ENCODE measurements at places on chromosomes 2 and 18.

GRCh38 chr18:73983970-73984369, 163.7 kb downstream of the FBXO15 start:
- no peak for DNase-seq

DNA sequence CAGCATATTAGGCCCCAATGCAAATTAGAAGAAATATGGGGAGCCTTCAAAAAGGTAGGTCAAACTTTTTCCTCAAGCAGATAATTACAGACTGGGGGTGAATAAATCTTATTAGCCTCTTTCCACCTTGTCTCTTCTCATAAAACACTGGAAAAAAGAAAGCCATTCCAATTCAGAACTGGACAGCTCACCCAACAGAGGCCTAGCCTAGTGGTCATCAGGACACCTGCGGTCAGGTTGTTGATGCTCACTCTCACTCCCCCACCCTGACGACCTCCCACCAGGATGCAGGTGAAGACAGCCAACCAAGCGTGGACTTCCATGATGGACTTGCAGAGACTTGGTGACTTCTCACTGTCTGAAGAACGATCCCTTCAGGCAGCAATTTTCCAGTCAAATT, 207.1 kb downstream of the ALK start:
- no peak for DNase-seq

GRCh38 chr18:36096955-36097354, 29.6 kb upstream of the RPRD1A start:
- DNase-seq = no peak

DNA sequence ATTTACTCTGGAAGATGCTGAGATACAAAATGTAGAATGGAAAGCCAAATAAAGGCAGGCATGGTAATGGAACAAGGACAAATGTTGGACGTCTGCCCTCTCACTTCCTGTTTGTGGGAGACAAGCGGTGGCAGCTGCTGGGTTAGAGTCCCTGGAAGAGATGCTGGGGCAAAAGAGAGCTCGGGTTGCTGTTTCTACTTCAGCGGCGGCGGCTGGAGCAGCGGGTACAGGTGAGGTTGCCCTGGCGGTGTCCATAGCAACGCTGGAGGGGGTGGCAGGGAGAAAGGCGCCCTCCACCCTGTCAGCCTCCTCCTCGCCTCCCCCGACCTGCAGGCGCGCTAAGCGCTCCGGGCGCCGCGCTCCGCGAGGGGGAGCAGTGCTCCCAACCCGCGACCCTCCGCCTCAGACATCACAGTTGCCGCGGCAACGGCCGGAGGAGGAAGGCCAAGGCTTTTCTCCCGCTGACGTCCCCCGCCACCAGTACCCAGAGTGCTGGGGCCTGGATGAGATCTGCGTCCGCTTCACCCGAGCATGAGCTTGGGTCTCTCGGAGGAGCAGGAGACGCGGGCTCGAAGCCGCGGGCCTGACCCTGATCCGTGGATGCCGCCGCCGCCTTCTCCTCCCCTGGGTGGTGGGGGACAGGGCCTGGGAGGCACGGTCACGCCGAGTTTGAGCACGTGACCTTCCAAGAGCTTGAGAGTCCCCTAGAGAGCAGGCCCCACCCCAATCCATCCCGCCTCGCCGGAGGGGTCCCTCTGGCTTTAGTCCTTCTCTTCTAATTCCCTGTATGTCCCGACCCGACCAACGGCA, 65.6 kb downstream of the NOL4 start:
- DNase-seq = peak; percentile 86

- no peak for DNase-seq
Measured at GRCh38 chr2:103401621-103402020, 639.8 kb downstream of the TMEM182 start.

- no peak for DNase-seq
Measured at GRCh38 chr2:206001912-206002311, 84.1 kb downstream of the INO80D start.

- peak; percentile 35 for DNase-seq
Measured at GRCh38 chr2:193584522-193584938, 1389.8 kb upstream of the TMEFF2 start.

GRCh38 chr2:45905632-45905958, 254.1 kb downstream of the PRKCE start:
- no peak for DNase-seq

- DNase-seq = no peak
Measured at GRCh38 chr2:198702796-198703195, 754.9 kb downstream of the SATB2 start.

Measured in NCI-H524 (cell line).